SW 1271 (cell line): ENCODE measurements at places on chromosomes 4 and X.

- DNase-seq, result no peak
Observed at GRCh38 chrX:138845786-138846185, 134.3 kb upstream of the FGF13 start.

DNA sequence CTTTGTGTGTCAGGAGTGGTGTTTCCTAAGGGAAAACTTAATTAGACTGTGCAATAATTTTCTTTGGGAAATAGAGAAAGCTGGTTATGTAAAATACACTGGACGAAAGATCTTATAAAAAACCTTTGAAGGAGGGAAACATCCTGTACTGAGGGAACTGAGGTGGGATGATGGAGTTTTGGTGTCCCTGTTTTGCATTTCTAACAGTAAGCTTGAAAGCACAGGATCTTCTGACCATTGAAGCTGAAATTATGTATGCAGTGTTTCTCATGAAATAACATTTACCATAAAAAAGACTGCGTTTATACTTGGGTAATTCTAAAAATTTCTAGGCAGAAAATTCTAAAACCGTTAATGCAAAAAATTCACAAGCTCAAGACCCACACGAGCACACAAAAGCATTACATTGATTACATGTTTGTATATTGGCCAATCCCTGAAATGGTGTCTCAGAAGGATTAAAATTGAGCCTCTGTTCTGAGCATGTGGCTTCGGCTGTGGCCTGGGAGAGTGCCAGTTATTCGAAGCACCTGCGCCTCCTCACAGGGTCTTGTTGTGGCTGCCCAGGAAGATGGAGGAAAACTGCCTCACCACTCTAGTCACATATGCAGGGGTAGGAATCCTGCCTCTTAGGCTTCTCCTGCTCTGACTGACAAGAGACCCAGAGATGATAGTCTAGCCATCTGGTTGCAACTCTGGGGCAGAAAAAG lies 49.5 kb downstream of the JADE3 start:
- no peak for DNase-seq

GRCh38 chrX:44352758-44353157 lies 9.3 kb upstream of the EFHC2 start:
- no peak for DNase-seq

- DNase-seq, result no peak
Observed at GRCh38 chrX:112798736-112799135, 41.9 kb downstream of the AMOT start.

DNA sequence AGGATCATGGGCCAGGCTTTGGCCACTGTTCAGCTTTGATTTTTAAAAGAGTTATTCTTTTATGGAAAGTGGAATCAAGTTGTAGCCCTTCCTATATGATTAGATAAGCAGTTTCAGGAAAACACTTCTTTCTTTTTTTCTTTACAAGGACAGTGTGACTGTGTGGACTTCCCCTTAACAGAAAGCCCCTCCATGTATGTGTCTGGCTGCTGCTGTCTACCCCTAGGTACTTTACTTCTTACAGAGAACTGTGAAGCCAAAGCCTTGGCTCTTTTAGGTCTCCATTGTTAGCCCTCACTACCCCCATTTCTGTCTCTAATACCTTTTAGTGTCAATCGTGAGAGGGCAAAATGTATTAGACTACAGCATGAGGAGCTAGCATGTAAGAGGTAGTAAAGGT lies 19.1 kb downstream of the VSIG1 start:
- no peak for DNase-seq

- no peak for DNase-seq
Observed at GRCh38 chr4:41656572-41657520, 91.7 kb downstream of the PHOX2B start.

- no peak for DNase-seq
Observed at GRCh38 chr4:10973686-10974085, 289.1 kb upstream of the CLNK start.

DNA sequence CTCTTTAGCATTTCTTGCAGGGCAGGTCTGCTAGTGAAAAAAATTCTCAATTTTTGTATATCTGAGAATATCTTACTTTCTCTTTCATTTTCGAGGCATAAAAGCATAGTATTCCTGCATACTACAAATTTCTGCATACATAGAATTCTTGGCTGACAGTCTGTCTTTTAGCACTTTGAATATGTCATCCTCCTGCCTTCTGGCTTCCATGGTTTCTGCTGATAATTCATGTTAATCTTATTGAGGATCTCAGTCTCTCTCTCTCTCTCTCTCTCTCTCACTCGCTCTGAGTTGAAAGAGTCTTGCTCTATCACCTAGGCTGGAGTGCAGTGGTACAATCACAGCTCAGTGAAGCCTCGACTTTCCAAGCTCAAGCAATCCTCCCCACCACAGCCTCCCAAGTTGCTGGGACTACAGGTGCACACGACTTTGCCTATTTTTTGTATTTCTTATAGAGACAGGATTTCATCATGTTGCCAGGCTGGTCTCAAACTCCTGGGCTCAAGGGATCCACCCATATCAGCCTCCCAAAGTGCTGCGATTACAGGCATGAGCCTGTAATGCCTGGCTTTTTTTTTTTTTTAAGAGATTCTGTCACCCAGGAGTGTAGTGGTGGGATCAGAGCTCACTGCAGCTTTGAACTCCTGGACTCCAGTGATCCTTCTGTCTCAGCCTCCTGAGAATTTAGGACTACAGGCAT lies 161.3 kb downstream of the FNIP2 start:
- DNase-seq, result no peak

- no peak for DNase-seq
Observed at GRCh38 chrX:25872786-25873185, 265.4 kb upstream of the MAGEB18 start.

GRCh38 chrX:2965965-2966364 lies 36.8 kb upstream of the ARSD start:
- DNase-seq, result no peak

GRCh38 chr4:35516102-35516501 lies 728.2 kb downstream of the ARAP2 start:
- DNase-seq, result no peak

- no peak for DNase-seq
Observed at GRCh38 chr4:128267745-128268144, 19.9 kb downstream of the PGRMC2 start.

GRCh38 chr4:38674258-38675144 lies 10.5 kb downstream of the KLF3 start:
- DNase-seq, result peak; percentile 31

GRCh38 chr4:151167561-151167960 lies 68.1 kb downstream of the RPS3A start:
- DNase-seq, result no peak

GRCh38 chr4:6567218-6567617 lies 7.8 kb upstream of the MAN2B2 start:
- DNase-seq, result no peak

DNA sequence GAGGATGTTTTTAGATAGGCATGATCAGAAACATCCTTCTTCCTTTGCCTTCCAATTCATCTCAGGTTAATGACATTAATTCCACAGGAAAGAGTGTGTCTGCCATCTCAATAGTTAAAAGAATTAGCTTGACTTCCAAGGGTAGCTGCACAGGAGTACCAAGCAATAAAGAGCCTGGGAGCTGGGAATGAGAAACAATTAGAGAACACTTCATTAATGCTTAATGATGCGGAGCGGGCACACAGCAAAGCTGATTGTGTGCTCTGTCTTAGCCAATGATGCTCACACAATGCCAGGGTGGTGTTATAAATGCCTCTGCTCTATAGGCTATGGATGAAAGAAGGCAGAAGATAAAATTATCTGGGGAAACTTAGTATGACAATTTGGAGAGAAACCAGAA lies 1052.5 kb upstream of the LCORL start:
- no peak for DNase-seq

- no peak for DNase-seq
Observed at GRCh38 chrX:139120760-139121159, 409.2 kb upstream of the FGF13 start.

DNA sequence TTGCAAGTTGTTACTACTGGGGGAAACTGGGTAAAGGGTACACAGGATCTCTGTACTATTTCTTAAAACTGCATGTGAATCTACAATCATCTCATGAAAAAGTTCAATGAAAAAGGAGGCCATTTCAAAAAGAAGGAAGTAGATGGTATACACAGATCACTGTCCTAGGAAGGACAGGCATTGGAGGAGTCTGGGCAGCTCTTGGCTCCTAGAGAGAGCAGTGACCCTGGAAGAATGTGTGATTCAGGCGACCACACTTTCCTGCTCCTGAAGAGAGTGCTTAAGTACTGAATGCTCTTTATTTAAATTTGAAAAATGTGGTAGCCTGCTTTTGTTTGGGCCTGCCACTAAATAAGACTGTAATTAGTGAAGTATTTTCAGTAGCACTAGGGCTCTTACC lies 318.1 kb upstream of the CASK start:
- no peak for DNase-seq

DNA sequence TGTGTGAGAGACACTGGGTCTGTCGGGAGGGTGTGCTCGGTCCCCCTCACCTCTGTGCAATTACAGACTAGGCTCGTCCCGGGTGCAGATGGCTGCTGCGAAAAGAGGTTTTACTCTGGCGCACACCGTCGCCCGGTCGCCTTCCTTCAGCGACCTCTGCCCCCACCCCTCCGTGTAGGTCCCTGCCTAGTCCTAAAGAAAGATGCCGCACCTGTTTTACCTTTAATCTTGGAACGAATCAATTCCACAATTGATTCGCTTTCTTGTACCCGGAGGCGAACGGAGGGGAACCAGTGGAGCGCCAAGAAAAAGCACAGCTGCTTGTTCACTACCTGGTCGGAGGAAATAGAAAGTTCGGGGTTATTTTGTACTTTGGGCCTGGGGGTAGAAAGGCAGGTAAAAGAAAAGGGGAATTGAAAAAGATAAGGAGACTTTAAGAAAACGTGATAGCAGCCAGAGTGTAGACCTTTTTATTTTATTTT lies 1.2 kb downstream of the NPNT start:
- no peak for DNase-seq
